ENCODE measurements at places on chromosomes 3 and 15. TPM values are rescaled to one million over a fixed set of nuclear protein-coding genes. Genes with fewer than 3 reads are reported as not detected.

DNA sequence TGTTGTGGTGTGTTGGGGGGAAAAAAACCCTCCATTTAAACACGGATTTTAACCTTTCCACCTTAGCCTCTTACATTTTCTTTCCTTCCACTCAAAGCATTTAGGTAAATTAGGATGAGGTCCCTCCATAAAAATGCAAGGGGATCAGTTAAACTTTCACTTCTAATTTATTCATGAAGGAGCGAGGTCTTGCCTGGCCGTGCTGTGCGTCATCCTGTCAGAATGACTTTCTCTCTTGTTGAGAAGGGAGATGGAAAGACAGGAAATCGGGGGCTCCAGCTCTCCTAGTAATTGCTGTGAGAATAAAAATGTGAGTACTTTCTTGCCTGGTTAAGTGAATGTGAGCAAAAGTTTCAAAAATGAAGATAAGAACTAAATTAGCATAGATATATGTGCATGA, 962.3 kb upstream of the NR2F2 start:
- DNase-seq: no peak
- H3K4me1 ChIP-seq: peaks cover 7% of the 10 kb centered on the region
- no peaks in the 10 kb centered on the region for H3K27me3 ChIP-seq
- H3K27ac ChIP-seq: no peak overlapping the region
- no peaks in the 10 kb centered on the region for H3K36me3 ChIP-seq
- H3K4me3 ChIP-seq: no peak overlapping the region

- H3K27ac ChIP-seq: no peak overlapping the region
- H3K4me1 ChIP-seq: peaks cover 7% of the 10 kb centered on the region
- DNase-seq: peak; percentile 79
- H3K36me3 ChIP-seq: no peaks in the 10 kb centered on the region
- no peak overlapping the region for H3K4me3 ChIP-seq
Measured at GRCh38 chr3:60594025-60594424, 657.2 kb downstream of the FHIT start.

DNA sequence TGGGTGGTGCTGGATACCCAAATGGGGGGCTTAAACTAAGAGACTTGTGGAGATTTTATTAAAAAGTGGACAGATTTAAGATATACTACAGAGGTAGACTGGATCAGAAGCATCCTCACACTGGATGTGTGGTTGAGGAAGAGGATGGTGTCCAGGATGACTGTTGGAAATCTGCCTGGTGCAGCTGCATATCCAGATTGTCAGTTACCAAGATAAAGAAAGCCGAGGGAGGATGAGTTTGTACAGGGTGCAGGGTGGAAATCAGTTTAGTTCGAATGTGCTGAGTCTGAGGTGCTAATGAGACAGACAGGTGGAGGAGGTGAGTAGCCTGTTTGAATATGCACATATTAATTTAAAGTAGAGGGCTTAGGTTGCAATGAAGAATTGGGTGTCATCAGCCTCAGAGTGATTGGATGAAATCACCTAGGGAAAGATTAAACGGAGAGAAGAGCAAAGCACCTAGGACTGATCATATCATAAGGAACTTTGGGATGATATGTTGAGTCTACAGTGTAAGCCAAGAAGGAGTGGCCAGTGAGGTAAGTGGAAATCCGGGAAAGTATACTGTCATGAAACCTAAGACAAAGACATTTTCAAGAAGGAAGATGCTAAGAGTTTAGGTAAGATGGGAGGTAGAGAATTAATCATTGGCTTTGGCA, 74.1 kb upstream of the GOLGA8B start:
- no peaks in the 10 kb centered on the region for H3K4me1 ChIP-seq
- no peak overlapping the region for H3K4me3 ChIP-seq
- no peaks in the 10 kb centered on the region for H3K27me3 ChIP-seq
- no peak for DNase-seq
- H3K36me3 ChIP-seq: no peaks in the 10 kb centered on the region

DNA sequence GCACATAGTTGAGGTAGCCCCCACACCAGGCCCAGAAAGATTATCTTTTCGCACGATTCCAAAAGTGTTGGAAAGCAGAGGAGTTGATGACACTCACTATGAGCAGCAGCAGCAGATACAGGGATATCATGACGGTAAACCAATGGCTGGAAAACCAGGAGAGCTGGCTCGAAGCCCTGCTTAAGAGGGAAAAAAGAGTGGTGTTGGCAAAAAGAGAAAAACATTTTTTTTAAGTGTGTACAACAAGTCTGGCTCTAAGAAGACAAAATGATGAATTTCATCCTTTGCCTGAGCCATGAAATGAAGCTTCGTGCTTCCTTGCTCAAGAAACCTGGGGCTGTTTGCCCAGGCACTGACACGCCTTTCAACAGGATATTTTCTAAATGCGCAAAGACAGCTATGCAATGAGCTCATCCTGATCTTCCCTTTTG, 27.3 kb downstream of the PARP16 start:
- peaks cover 51% of the 10 kb centered on the region for H3K36me3 ChIP-seq
- DNase-seq: no peak
- no peak overlapping the region for H3K4me3 ChIP-seq
- peak overlapping the region; percentile 52 for H3K27ac ChIP-seq
- H3K27me3 ChIP-seq: no peaks in the 10 kb centered on the region

GRCh38 chr15:39312984-39313383, 267.9 kb upstream of the THBS1 start:
- no peaks in the 10 kb centered on the region for H3K4me1 ChIP-seq
- H3K36me3 ChIP-seq: no peaks in the 10 kb centered on the region
- H3K27ac ChIP-seq: no peak overlapping the region
- H3K4me3 ChIP-seq: no peak overlapping the region
- peak; percentile 21 for DNase-seq

DNA sequence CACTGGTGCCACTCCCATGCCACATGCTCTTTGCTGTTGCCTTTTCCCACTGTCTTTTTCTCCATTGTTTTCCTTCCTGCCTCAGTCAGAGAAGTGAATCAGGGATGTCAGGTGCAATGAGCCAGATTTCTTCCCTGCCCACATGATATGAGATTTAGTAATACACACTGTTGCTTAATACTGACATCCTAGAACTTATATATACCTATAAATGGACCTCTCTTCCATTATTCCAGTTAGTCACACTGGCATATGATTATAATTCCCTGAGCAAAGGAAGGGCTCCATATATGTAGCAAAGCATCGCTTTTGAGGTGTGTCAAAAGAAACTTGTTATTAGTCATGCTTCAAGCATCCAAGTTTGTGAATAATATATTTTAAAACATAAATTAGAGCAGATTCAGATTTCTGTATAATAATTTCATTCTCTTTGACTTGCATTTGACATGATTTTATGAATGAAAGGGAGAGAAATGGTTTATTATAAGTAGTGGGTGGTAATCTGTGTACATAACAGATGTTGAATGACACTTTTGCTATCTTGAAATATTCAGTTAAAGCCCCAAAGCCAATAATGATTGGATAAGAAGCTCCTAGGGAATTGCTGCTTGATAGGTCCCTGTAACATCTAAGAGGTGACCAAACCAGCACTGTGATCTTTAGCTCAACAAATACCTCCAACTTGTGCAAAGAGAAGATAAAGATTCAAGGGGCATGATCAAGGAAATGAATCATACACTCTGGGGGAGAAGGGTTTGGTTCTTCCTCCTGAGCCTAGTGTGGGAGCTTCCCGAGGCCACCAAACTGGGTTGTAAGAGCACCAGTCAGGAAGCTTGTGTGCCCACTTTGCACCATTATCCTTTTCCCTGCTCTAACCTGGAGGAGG, 48.6 kb downstream of the CHST2 start:
- no peaks in the 10 kb centered on the region for H3K27me3 ChIP-seq
- H3K27ac ChIP-seq: no peak overlapping the region
- no peaks in the 10 kb centered on the region for H3K36me3 ChIP-seq
- peaks cover 18% of the 10 kb centered on the region for H3K4me1 ChIP-seq
- no peak overlapping the region for H3K4me3 ChIP-seq
- DNase-seq: no peak

DNA sequence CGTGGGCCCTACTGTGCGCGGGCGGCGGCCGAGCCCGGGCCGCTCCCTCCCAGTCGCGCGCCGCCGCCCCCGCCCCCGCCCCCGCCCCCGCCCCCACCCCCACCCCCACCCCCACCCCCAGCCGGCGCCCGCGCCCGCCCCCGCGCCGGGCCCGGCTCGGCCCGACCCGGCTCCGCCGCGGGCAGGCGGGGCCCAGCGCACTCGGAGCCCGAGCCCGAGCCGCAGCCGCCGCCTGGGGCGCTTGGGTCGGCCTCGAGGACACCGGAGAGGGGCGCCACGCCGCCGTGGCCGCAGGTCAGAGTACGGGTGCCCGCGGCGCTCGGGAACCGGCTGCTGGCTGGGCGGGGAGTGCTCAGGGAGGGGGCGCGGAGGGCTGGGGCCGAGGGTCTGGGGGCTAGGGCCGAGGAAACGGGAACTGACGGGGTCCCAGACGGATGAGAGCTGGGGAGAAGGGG, 1.1 kb upstream of the PPARG start:
- DNase-seq: peak; percentile 79
- H3K36me3 ChIP-seq: no peaks in the 10 kb centered on the region
- H3K27me3 ChIP-seq: no peaks in the 10 kb centered on the region
- H3K4me3 ChIP-seq: peak overlapping the region; percentile 91
- H3K4me1 ChIP-seq: peaks cover 12% of the 10 kb centered on the region

GRCh38 chr15:25718169-25718536, 145.0 kb downstream of the ATP10A start:
- no peak overlapping the region for H3K27ac ChIP-seq
- H3K36me3 ChIP-seq: no peaks in the 10 kb centered on the region
- no peaks in the 10 kb centered on the region for H3K4me1 ChIP-seq
- H3K27me3 ChIP-seq: no peaks in the 10 kb centered on the region

DNA sequence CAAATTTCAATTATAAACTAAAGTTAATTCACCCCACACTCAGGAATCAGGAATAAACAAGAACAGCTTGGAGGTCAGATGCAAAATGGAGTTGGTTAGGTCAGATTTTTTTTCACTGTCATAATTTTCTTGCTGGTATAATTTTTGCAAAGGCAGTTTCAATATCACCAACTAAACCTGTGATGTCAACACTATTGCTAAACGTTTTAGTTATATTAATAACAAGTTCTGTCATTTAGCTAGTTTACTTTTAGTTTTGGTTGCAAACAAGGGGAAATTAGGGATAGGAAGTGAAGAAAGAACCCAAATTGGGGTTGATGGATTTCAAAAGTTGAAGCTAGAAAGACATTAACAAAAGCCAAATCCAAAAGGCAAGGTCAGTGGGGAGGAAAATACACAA, 4.6 kb upstream of the CPB1 start:
- no peak for DNase-seq
- H3K4me3 ChIP-seq: no peak overlapping the region
- no peak overlapping the region for H3K27ac ChIP-seq
- H3K27me3 ChIP-seq: no peaks in the 10 kb centered on the region
- H3K36me3 ChIP-seq: no peaks in the 10 kb centered on the region

- no peaks in the 10 kb centered on the region for H3K27me3 ChIP-seq
- DNase-seq: no peak
- H3K4me3 ChIP-seq: no peak overlapping the region
- no peaks in the 10 kb centered on the region for H3K36me3 ChIP-seq
- H3K4me1 ChIP-seq: no peaks in the 10 kb centered on the region
Measured at GRCh38 chr15:93333796-93334195, 244.8 kb upstream of the RGMA start.

DNA sequence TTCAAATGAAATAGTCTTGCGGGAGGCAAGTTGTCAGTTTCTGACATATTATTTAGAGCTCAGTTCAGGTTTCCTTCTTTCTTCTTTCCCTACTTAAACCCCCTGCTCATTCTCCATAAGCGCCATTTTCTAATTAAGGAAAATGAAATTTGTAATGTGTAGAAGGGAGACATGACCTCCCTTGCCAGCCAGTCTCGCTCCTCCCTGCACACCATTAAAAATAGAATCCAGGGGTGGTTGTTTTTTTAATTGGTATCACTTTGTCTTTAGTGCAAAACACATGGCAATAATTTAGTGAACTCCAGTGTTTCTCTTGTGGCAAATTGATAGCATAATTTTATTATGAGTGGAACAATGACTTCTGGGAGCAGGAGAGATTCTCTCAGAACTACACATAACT, 160.1 kb downstream of the MEIS2 start:
- no peak overlapping the region for H3K4me3 ChIP-seq
- peaks cover 13% of the 10 kb centered on the region for H3K4me1 ChIP-seq
- no peak for DNase-seq
- peaks cover 5% of the 10 kb centered on the region for H3K36me3 ChIP-seq
- H3K27me3 ChIP-seq: no peaks in the 10 kb centered on the region
- no peak overlapping the region for H3K27ac ChIP-seq

GRCh38 chr15:95929232-95929846, 401.2 kb upstream of the NR2F2 start:
- no peaks in the 10 kb centered on the region for H3K36me3 ChIP-seq
- H3K27me3 ChIP-seq: no peaks in the 10 kb centered on the region
- no peak for DNase-seq
- no peak overlapping the region for H3K27ac ChIP-seq
- H3K4me1 ChIP-seq: no peaks in the 10 kb centered on the region

DNA sequence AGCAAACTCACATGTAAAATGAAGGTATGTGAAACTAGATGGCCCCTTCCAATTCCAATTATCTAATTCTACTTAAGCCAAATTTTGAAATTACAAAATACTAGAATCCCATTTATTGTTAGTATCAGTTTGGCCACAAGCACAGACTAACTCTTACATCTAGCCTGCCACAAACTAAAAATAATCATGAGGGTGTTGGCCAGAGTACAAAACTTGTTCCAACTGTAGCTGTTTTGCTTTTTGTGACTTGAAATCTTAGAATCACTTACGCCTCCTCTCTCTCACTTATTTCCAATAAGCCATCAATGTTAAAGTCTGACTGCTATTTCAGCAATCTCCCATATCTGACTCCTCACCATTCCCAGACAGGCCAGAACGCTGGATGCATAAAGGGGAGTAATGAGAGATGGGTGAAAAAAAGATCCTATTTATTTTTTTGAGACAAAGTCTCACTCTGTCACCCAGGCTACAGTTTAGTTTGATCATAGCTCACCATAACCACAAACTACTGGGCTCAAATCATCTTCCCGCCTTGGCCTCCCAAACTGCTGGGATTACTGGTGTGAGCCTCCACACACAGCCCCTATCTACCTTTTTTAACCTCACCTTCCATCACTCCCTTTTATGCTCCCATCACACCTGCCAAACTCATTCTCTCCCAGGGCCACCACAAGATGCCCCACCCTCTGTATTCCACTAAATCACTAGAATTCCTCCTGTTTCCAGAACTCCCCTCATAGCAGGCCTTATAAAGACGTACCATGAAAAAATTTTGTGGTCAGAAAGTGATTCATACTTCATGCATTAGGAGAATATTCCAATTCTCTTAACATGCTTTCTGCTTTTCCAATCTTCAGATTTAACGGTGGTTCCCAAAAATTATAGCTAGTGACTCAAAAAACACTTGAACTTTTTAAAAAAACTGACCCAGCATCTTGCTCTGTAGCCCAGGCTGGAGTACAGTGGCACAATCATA, 36.5 kb downstream of the ATOSA start:
- no peak for DNase-seq
- peaks cover 55% of the 10 kb centered on the region for H3K36me3 ChIP-seq
- peaks cover 20% of the 10 kb centered on the region for H3K4me1 ChIP-seq

The GRAMD2A gene
- total RNA-seq: not detected

The JAGN1 gene
- 34.9 TPM for total RNA-seq

The GPR149 gene
- total RNA-seq: not detected

The ZBBX gene
- total RNA-seq: not detected

The LACTB gene
- total RNA-seq: 31.0 TPM

The DAPK2 gene
- total RNA-seq: 45.1 TPM

The APBA2 gene
- total RNA-seq: not detected

The C3orf33 gene
- total RNA-seq: 5.1 TPM

The GAP43 gene
- 0.60 TPM for total RNA-seq

The MUC4 gene
- total RNA-seq: 0.02 TPM
